ENCODE measurements at places on chromosomes 6 and 20. TPM values are rescaled to one million over a fixed set of nuclear protein-coding genes. Genes with fewer than 3 reads are reported as not detected.

Gene ENPP3
- total RNA-seq: 16.3 TPM

Gene TMEM74B
- 1.2 TPM for total RNA-seq

Gene AKIRIN2
- 41.9 TPM for total RNA-seq

Gene TAP1
- 276 TPM for total RNA-seq

Gene NRM
- 24.2 TPM for total RNA-seq

Gene GDAP1L1
- not detected for total RNA-seq

GRCh38 chr6:22069306-22069800 is 227.5 kb downstream of the PRL start:
- H3K27ac ChIP-seq: peak overlapping the region; percentile 98
- peak overlapping the region; percentile 59 for H3K4me3 ChIP-seq
- DNase-seq: no peak
- H3K36me3 ChIP-seq: peaks cover 34% of the 10 kb centered on the region
- H3K27me3 ChIP-seq: no peaks in the 10 kb centered on the region

- no peak overlapping the region for H3K27ac ChIP-seq
- no peaks in the 10 kb centered on the region for H3K36me3 ChIP-seq
- no peak overlapping the region for H3K4me3 ChIP-seq
- peaks cover 11% of the 10 kb centered on the region for H3K4me1 ChIP-seq
Measured at GRCh38 chr6:97066056-97066455, 141.5 kb downstream of the KLHL32 start.

DNA sequence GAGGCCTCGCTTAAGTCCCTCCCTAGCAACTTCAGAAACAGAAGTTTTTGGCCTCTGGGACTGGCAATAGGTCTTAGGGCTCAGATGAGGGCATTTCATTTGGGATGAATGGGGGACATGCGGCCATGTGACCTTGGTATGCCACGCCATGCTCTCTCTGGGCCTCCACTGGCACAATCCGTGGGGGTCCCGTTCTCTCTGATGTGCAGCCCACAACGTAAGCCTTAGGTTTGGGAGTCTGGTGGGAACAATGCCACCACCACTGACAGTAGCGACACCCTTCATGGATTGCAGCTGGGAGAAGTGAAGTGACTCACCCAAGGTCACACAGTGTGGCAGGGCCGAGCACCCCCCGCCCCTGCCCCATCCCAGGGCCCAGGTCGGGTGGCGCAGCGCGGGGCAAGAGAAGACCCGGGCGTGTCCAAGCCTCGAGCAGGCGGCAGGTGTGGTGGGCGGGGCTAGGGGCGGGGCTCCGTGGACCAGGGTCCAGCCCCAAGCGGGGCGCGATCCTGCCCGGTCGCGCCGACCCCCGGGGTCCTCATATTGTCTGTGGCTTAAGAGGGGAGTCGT is 864 bp upstream of the CEBPB start:
- no peak overlapping the region for H3K27ac ChIP-seq
- peaks cover 25% of the 10 kb centered on the region for H3K36me3 ChIP-seq
- H3K27me3 ChIP-seq: peaks cover 12% of the 10 kb centered on the region
- H3K4me1 ChIP-seq: peaks cover 23% of the 10 kb centered on the region
- no peak for DNase-seq

GRCh38 chr6:14135893-14136539 is 18.4 kb downstream of the CD83 start:
- no peak for DNase-seq
- peaks cover 60% of the 10 kb centered on the region for H3K36me3 ChIP-seq
- H3K4me3 ChIP-seq: no peak overlapping the region
- H3K27ac ChIP-seq: no peak overlapping the region
- no peaks in the 10 kb centered on the region for H3K27me3 ChIP-seq

GRCh38 chr6:7821426-7821825 is 89.2 kb downstream of the TXNDC5 start:
- H3K36me3 ChIP-seq: no peaks in the 10 kb centered on the region
- DNase-seq: no peak

- H3K36me3 ChIP-seq: no peaks in the 10 kb centered on the region
- peak overlapping the region; percentile 67 for H3K4me3 ChIP-seq
- peaks cover 30% of the 10 kb centered on the region for H3K4me1 ChIP-seq
Measured at GRCh38 chr20:21505810-21506530, 7.9 kb downstream of the NKX2-2 start.

- no peaks in the 10 kb centered on the region for H3K27me3 ChIP-seq
- H3K36me3 ChIP-seq: no peaks in the 10 kb centered on the region
- H3K27ac ChIP-seq: no peak overlapping the region
Measured at GRCh38 chr20:61833807-61834610, 231.7 kb downstream of the TAF4 start.

DNA sequence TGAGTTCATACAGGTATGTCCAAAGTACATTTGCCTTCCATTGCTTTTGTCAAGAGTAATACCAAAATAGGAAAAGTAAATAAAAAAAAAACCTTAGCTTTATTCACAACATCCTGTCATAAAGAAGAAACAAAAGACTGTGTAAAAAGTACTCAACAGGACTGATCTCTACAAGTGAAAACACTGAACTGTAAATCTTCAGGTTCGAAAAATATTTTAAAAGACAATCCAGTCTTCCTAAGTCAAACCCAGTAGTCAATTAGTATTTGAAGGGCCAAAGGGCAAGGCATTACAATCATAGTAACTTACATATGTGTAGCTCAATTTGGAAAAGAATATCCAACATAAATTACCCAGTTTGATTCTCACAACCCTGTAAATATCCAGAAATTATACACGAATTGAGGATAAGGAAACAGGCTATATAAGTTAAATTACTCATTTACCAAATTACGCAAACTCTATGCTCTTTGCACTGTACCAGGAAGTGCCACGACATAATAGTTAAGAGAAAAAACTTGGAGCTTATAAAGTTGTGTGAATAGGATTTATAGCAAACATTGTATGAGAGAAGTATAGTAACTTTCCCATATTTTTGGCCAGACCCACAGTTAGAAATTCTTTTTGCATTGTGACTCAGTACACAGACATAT is 21.2 kb downstream of the PTPRK start:
- no peaks in the 10 kb centered on the region for H3K36me3 ChIP-seq
- no peak overlapping the region for H3K27ac ChIP-seq

DNA sequence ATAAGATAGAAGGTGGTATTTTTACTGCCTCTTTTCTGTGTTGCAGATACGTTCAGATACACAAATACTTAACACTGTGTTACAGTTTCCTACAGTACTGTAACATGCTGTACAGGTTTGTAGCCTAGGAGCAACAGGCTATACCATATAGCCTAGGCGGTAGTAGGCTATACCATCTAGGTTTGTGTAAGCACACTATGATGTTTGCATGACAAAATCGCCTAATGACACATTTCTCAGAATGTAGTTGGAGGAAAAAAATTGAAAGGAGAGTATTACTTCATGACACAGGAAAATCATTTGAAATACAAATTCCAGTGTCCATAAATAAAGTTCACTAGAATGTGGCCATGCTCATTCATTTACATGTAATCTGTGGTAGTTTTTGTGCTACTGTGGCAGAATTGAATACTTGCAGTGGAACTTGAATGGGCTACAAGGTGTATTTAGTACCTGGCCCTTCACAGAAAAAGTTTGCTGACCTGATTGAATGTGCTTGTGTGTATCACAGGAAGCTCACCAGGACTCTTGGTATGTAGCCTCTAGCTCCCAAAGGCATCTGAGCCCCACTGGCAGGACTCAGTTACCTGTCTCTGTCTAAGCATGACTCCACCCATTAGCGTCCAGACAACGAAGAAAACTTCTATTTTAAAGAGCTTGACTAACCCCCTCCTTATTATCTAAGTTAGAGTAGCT is 18.8 kb downstream of the TOP1 start:
- peak overlapping the region; percentile 78 for H3K4me3 ChIP-seq
- no peak for DNase-seq
- H3K4me1 ChIP-seq: peaks cover 86% of the 10 kb centered on the region
- H3K27ac ChIP-seq: peak overlapping the region; percentile 91
- H3K36me3 ChIP-seq: peaks cover 46% of the 10 kb centered on the region

DNA sequence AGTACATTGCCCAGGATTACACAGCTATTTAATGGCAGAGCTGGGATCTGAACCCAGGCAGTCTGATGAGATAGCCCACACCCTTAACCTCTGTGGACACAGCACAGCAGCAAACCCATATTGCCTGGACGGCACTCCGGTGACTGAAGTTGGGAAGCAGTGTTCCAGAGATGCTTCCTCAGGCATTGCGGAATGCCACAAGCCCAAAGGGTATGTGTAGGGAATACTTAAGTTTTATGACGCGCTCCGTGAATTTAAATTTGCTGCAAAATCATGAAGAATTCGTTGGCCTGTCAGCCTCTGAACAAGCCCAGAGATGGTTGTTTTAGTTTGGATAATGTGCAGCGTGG is 46.4 kb downstream of the PSMG4 start:
- H3K36me3 ChIP-seq: no peaks in the 10 kb centered on the region
- H3K4me1 ChIP-seq: no peaks in the 10 kb centered on the region
- no peak overlapping the region for H3K4me3 ChIP-seq
- H3K27ac ChIP-seq: no peak overlapping the region
- no peak for DNase-seq

- no peaks in the 10 kb centered on the region for H3K27me3 ChIP-seq
- no peak overlapping the region for H3K4me3 ChIP-seq
Measured at GRCh38 chr6:143578054-143578453, 66.5 kb upstream of the FUCA2 start.

DNA sequence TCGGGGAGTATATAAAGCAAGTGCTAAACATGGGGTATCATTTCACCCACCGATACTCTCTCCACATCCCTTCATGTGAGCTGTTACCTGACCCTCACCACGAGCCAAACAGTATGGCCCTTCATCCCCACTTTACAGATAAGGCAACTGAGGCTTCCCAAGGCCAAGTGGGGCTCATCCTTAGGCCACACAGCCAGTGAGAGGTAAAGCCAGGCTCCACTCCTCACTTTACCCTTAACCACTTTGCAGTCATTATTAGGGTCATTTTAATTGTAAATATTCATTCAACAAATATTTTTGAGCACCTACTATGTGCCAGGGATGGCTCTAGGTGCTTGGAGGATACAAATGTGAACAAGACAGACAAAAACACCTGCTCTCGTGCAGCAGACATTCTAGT is 7.0 kb downstream of the SIRPA start:
- no peak overlapping the region for H3K27ac ChIP-seq
- H3K36me3 ChIP-seq: no peaks in the 10 kb centered on the region
- no peak overlapping the region for H3K4me3 ChIP-seq
- H3K27me3 ChIP-seq: peaks cover 13% of the 10 kb centered on the region
- H3K4me1 ChIP-seq: peaks cover 3% of the 10 kb centered on the region

DNA sequence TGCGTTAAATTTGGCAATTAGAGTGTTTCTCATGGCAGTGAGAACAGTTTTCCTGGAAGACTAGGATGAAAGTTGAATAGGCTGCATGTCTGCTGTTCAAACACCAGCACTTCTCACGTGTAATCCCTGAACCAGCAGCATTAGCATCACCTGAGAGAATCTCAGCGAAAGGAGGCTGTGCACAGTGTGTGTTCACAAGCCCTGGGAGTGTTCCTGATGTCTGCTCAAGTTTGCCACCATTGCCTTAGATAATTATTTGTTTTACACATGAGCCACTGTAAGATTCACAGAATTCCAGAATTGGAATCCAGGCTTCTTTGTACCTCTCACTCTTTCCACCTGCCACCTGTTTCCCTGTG is 117.3 kb downstream of the JARID2 start:
- H3K36me3 ChIP-seq: peaks cover 42% of the 10 kb centered on the region
- H3K4me3 ChIP-seq: no peak overlapping the region
- H3K27me3 ChIP-seq: no peaks in the 10 kb centered on the region
- peaks cover 41% of the 10 kb centered on the region for H3K4me1 ChIP-seq

- H3K36me3 ChIP-seq: peaks cover 9% of the 10 kb centered on the region
- H3K4me3 ChIP-seq: peak overlapping the region; percentile 48
- H3K4me1 ChIP-seq: peaks cover 57% of the 10 kb centered on the region
- H3K27ac ChIP-seq: peak overlapping the region; percentile 92
- DNase-seq: no peak
- no peaks in the 10 kb centered on the region for H3K27me3 ChIP-seq
Measured at GRCh38 chr6:137830511-137830911, 36.5 kb upstream of the TNFAIP3 start.

DNA sequence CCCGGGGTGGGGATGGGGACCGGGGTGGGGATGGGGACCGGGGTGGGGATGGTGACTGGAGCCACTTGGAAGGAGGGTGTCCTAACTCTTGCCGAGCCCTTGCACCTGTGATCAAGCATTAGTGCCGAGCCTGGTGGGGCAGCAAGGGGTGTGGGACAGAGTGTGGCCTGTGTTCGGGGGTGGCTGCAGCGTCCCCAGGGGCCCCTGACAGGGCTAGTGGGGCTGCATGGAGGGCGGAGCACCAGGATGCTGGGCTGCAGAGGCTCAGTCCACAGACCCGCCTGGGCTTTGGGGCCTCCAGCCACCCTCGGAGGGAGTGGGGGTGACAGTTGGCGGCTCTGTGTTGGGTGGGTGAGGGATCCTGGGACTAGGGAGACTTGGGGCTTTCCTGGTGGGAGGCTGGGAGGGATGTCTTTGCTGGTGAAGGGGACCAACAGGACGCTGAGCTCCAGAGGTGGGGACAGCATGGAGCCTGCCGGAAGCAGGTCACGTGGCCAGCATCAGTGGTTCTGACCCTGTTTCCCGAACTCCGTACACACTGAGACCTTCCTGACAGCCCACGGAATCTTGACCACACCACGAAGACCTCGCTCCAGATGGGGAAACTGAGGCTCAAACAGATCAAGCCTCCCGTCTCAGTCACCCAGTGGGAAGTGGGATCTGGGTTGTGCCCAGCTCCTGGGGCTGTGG is 4.6 kb downstream of the RBBP8NL start:
- no peaks in the 10 kb centered on the region for H3K27me3 ChIP-seq
- H3K4me3 ChIP-seq: no peak overlapping the region
- no peaks in the 10 kb centered on the region for H3K36me3 ChIP-seq
- no peak for DNase-seq
- no peaks in the 10 kb centered on the region for H3K4me1 ChIP-seq

- no peaks in the 10 kb centered on the region for H3K36me3 ChIP-seq
- no peak overlapping the region for H3K4me3 ChIP-seq
- H3K27ac ChIP-seq: no peak overlapping the region
- no peaks in the 10 kb centered on the region for H3K4me1 ChIP-seq
- H3K27me3 ChIP-seq: no peaks in the 10 kb centered on the region
Measured at GRCh38 chr6:166612471-166612881, 14.6 kb downstream of the RPS6KA2 start.

DNA sequence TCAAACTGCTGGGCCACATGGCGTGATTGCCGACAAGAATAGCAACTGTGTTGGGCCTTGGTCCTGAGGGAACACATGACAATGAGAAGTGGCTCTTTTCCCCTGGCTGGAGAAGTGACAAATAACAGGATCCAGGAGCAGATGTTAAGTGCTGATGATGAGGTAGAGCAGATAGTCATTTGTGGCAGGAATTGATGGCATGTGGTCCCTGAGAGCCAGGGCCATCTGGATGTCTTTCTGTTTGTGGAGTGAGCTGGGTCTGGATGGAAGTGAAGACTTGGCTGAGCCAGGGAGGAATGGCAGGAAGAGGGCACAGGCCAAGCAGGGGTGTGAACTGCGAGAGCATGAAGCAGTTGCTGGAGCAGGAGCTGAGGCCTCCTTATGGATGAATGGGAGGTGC is 67.8 kb downstream of the SCAND1 start:
- H3K36me3 ChIP-seq: peaks cover 9% of the 10 kb centered on the region
- no peaks in the 10 kb centered on the region for H3K27me3 ChIP-seq
- H3K4me3 ChIP-seq: no peak overlapping the region
- DNase-seq: no peak
- no peak overlapping the region for H3K27ac ChIP-seq

All from activated T-helper 2 cell treated with anti-CD3 and anti-CD28 coated beads, Interferon-gamma antibody, Interleukin-2, Interleukin-4, amounts not matched to agents 10 μg/mL and 5 μg/mL and 100 μg/mL, durations not matched to agents 14 hours and 24 hours and 36 hours (primary cell).